T1000 (cell line): ENCODE measurements at places on chromosomes 16 and 17.

GRCh38 chr16:19967963-19968362 is 83.3 kb upstream of the GPRC5B start:
- no peak for DNase-seq

DNA sequence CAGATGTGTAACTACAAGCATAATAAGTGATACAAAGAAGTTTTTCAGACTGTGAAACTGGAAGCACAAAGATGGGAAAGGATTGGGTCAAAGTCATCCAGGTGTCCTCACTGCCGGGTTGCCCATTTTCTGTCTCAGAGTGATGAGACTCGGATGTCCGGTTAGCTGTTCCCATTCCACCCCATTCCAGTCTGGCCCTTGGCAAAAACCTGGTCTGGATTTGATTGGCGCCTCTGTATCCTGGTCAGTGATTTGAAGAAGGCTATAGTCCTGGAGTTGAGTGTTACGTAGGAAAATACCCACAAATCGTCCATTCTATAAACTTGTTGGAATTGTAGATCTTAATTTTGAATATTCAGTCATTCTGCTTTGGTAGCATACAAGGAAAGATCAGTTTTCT is 19.9 kb upstream of the PHKG2 start:
- no peak for DNase-seq

DNA sequence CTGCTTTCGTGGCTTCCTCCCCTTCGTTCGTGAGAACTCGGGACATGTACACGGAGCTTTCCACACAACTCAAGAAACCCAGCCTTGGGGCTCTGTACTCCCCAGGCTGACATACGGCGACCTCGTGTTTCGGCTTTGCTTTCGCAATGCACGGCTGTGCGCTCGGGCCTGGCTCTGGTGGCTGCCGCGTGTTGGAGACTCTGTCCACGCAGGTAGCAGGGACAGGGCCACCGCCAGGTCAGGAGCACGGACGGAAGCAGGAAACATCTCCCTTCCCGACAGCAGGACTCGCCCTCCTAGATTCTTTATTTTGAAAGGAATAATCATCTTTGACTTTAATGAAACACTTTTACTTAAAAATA is 17.3 kb downstream of the UTS2R start:
- DNase-seq: no peak

DNA sequence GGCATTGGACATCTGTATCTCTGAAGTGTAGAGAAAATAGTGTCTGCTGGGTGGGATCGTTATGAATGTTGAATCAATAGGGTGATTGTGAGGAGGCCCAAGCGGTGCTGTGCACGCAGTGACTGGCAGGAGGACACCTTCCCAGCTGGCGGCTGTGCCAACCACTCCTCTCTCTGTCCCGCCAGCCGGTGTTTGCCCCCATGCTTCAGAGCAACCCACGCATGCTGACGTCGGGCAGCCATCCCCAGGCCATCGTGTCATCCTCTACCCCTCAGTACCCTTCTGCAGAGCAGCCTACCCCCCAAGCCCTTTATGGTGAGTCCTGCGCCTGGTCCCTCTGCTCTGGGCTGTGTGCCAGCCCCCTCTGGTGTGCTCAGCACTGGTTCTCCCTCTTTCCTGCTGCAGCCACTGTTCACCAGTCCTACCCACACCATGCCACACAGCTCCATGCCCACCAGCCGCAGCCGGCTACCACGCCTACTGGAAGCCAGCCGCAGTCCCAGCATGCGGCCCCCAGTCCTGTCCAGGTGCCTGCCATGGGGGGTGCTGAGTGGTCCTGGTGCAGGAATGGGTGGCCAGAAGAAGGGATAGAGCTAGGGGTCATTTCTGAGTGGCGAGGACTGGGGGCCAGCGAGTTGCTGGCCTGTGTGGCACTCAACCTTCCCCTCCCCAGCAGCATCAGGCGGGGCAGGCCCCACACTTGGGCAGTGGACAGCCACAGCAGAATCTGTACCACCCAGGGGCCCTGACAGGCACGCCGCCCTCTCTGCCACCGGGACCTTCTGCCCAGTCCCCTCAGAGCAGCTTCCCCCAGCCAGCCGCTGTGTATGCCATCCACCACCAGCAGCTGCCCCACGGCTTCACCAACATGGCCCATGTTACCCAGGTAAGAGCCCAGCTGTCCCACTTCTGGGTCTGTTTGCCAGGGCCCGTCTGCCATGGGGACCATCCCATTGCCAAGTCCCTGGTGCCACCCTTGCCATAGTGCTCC is 11.0 kb downstream of the TUFM start:
- no peak for DNase-seq

- no peak for DNase-seq
These were observed 42.1 kb downstream of the ABHD15 start for GRCh38 chr17:29524692-29525091.

DNA sequence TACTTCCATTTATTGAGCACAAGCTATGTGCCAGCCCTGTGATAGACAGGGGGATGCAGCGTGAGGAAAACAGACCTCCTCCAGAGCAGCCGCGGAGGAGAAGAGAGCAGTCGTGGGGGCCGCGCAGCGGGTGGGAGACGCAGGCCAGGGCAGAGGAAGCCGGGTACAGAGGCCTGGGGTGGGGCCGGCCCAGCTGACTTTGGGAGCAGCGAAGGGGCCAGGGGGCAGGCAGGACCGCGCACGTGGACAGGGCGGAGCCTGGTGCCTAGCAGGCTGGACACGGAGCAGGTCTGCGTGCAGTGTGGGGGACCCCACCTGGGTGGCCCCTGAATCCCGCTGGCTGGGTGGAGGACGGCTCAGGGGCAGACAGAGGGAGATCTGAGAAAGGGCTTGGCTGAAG is 46.2 kb downstream of the ZFPM1 start:
- DNase-seq: no peak

DNA sequence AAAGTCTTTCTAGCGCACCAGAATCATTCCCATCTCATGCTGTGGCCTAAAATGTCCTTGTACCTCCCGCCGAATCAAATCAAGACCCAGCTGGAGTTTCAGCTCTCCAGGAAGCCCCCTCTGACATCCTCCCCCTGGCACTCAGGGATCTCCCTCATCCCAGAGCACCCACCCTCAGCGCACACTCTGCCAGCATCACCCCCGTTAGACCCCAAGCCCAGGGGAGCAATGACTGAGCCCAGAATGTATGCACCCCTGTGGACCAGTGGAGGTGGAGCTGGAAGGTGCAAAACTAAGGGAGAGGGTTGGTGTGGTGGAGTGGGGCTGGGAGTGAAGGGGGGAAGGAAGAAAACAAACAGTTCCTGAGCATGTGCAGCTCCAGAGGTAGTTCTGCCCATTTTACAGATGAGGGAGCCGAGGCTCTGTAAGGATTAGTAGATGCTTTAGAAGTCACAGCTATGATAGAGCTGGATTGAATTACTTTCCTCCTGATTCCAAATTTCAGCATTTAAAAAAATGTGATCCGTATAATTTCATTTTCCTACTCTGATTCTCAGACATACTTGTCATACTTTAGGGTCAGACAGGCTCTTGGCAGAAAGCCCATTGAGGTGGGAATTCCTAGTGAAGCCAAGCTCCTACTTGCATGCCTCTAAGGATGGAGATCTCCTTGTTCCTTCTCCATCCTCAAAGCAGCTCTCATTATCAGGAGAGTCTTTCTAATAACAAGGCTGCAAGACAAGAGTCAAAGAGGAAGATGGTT is 242.7 kb downstream of the KATNIP start:
- no peak for DNase-seq

DNA sequence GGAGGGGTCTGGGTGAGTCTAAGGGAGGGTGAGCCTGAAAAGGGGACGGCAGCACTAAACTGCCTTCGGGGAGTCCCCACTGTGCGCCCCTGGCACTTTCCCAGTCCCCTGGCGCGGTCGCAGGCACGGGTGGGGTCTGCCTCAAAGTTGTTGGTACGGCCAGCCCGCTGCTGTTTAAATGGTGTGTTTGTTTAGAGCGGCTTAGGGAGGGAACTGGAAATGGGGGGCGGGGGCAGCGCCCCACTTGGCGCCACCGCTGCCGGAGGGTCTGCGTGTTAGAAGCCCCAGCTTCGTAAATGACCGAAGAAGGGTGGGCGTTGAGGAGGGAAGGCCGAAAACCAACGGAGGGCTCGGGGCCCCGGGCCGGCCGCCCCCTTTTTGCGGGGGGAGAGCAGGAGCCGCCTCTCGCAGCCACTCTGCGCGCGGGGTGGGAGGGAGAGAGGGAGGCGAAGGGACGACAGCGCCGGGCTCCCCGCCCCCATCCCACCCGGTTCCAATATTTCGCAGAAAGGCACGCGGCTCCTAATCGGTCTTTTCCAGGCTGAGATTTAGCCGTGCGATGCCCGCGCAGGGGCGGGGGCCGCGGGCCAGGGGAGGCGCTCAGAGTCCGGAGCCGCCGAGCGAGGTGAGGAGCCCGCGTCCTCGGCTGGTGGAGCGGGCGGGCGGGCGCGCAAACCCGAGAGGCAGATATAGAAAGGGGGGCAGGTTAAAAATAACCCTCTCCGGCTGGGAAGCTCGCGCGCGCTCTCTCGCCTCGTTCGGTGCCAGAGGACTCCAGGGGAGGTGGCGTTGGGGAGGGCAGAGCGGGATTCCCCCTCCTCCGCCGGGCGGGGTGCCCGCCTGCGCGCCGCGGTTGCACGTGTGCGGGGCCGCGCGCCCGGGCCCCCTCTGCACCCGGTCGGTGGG is 54.9 kb downstream of the SREBF1 start:
- DNase-seq: no peak

GRCh38 chr16:813204-813915 is 12.8 kb upstream of the GNG13 start:
- DNase-seq: no peak

GRCh38 chr17:8868529-8868951 is 1.1 kb upstream of the PIK3R6 start:
- DNase-seq: no peak

- DNase-seq: no peak
These were observed 5.6 kb downstream of the KIAA0513 start for GRCh38 chr16:85033171-85033570.

GRCh38 chr16:29117631-29118030 is 132.8 kb downstream of the LAT start:
- DNase-seq: no peak

- no peak for DNase-seq
These were observed at the start of the genes ABI3 and GNGT2 for GRCh38 chr17:49210158-49211029. Gene ABI3, plus strand, starts transcription at chr17:49210707. Its CDS starts 18 bp downstream, at chr17:49210725. Gene GNGT2, minus strand, starts transcription at chr17:49210574. Its CDS starts 3,152 bp downstream, at chr17:49207422.

DNA sequence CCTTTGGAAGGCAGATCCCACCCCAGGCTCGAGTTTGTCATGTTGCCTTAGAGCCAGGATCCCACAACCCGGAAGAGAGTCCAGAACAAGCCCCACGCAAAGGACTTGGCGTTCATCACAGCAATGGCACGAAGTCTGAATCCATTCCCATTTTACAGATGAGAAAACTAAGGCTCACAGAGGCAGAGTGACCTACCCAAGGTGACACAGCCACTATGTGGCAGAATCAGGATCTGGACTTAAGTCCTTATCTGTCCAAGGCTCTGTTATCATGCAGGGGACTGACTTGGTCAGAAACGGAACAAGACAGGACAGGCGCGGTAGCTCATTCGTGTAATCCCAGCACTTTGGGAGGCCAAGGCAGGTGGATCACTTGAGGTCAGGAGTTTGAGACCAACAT is 86.5 kb downstream of the GSG1L start:
- no peak for DNase-seq
